Nephron progenitor cell (in vitro differentiated cells): ENCODE measurements at places on chromosomes 12 and 14.

GRCh38 chr12:132006056-132006680 is 56.4 kb downstream of the EP400 start:
- no peak for DNase-seq
- H3K27ac ChIP-seq: no peak overlapping the region
- H3K36me3 ChIP-seq: peaks cover 39% of the 10 kb centered on the region
- no peak overlapping the region for H3K4me3 ChIP-seq

DNA sequence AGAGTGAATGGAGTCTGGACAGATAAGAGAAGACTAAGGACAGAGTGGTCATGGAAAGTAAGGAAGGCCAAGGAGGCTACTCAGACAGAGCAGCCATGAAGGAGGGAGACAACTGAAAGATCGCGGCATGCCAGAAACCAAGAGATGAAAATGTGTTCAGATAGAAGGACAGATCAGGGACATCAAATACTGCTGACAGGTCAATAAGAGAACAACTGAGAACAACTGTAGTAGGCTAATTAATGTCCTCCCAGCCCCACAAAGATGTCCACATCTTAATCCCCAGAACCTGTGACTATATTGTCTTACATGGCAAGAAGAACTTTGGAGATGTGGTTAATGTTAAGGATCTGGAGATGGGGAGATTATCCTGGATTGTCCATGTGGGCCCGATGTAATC is 15.0 kb upstream of the HELB start:
- H3K27me3 ChIP-seq: peaks cover 13% of the 10 kb centered on the region
- H3K4me1 ChIP-seq: no peaks in the 10 kb centered on the region
- no peak for DNase-seq
- no peaks in the 10 kb centered on the region for H3K36me3 ChIP-seq
- H3K4me3 ChIP-seq: no peak overlapping the region

DNA sequence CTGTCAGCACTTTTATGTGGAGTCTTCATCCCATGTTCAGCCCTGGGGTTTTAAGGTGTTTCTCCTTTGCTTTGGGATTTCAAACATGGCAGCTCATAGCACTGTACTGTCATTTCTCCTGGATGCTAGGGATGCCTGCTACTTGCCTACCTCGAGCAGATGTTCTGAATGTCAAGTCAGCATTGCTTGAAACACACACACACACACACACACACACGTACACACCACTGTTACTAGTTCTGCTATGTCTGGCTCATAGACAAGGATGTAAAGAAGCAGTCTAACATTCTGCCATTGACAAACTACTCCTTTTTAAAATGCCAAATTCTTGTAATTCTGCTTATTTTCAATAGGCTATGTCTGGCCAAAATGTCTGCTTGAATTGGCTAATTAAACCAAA is 72.7 kb downstream of the SAMD4A start:
- peaks cover 10% of the 10 kb centered on the region for H3K27me3 ChIP-seq
- no peak overlapping the region for H3K27ac ChIP-seq
- peaks cover 50% of the 10 kb centered on the region for H3K4me1 ChIP-seq
- no peak for DNase-seq
- H3K36me3 ChIP-seq: no peaks in the 10 kb centered on the region

DNA sequence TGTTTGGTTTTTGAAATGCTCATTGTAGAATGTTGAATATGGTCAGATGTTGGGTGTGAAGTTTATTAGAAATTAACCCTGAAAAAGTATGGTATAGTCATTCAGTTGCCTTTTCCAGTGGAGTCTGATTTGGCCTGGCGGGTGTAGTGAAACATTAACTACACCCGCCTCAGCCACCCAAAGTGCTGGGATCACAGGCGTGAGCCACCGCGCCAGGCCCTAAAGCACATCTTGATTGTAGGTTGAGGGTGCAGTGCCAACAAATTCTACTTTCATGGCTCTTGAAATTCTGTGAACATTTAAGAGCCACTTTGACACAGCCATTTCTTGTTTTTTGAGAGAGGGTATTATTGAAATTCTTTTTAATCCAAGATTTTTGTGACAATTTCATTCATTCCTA is 624.9 kb downstream of the DIO2 start:
- DNase-seq: no peak
- peaks cover 35% of the 10 kb centered on the region for H3K36me3 ChIP-seq
- no peak overlapping the region for H3K27ac ChIP-seq
- H3K4me3 ChIP-seq: no peak overlapping the region

DNA sequence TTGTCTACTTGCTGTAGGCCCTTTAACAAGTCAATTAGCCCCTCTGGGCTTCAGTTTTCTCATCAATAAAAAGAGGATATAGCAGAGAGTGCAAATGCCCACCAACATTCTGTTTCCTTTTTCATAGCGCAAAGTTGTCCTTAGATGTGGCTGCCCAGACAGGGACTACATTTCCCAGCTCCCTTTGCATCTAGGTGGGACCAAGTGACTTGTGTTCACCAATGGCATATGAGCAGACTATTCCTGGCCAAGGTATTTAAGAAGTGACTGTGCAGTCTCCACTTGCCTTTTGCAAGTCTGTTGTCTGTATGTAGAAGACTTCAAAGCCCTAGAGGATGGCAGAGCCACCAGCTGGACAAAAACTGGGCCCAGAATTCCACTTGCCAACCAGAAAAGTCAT is 59.7 kb downstream of the DAO start:
- H3K36me3 ChIP-seq: no peaks in the 10 kb centered on the region
- peaks cover 16% of the 10 kb centered on the region for H3K27me3 ChIP-seq
- H3K4me1 ChIP-seq: no peaks in the 10 kb centered on the region

DNA sequence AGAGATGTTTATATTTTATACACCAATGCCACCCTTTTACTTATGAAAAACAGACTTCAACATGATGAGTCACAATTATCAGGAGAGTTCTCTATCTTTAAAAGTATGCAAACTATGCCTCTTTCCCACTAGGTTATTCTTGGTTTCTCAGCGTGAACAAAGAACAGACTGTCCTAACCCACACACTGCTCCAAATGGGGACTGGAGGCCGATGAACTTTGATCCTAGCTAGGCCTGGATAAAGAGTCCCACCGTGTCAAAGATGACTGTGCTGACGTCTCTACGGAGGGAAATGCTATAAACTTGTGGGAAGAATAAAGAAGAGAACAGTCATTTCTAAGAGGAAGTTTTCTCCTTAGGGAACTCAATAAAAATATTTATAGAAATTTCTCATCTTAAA is 160.1 kb downstream of the EPS8 start:
- no peaks in the 10 kb centered on the region for H3K27me3 ChIP-seq
- H3K36me3 ChIP-seq: no peaks in the 10 kb centered on the region
- no peak for DNase-seq

DNA sequence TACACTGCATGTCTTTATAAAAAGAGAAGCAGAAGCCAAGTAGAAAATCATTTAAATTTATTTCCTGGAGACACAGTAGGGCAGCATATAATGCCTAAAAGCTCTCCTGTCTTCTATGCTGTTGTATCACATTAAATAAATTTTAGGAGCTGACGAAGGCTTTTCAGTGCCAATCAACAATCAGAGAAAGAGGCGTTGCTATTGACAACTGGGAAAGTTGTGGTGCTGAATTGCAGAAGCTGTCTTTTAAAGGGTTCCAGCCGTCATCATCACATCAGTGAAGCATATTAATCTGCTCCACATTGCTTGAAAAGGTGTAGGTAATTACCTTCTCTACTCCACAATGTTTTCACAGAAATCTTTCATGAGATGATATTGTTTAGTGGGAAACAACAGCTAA is 103.9 kb downstream of the FSCB start:
- no peaks in the 10 kb centered on the region for H3K36me3 ChIP-seq
- H3K27ac ChIP-seq: no peak overlapping the region
- DNase-seq: no peak
- no peaks in the 10 kb centered on the region for H3K4me1 ChIP-seq
- no peak overlapping the region for H3K4me3 ChIP-seq

DNA sequence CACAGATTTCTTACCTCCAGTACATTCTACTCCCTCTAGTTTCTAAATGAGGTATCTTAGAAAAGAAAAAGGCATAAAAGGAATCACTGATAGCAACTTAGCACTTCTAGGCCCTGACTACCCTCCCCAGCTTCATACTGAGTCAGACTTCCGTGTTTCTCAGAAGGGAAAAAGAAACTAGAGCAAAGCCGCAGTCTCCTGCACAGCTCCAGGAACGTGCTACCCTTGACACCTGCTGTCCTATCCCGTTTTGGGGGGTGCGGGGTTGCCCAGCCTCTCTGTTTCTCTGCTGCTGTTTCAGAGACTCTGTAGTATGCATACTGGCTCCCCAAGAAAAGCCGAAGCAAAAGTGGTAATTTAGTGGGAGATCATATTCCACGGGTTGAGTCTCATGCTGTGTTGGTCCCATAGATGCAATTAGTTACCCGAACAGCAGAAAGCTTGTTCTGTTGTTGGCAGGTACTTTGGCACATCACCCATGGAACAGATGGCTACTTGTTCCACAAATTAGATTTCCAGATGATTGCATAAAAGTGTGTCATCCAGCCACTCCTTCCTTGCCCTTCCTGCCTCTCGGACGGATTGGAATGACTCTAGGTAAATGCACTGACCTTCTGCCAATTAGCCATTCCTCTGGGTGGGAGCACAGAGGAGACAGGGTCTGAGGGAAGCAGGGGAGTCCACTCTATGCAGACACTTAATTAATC is 438.1 kb downstream of the FUT8 start:
- peaks cover 19% of the 10 kb centered on the region for H3K4me1 ChIP-seq
- DNase-seq: no peak
- H3K27ac ChIP-seq: no peak overlapping the region
- peaks cover 8% of the 10 kb centered on the region for H3K36me3 ChIP-seq
- H3K4me3 ChIP-seq: no peak overlapping the region

GRCh38 chr12:66331016-66331415 is 28.7 kb downstream of the HELB start:
- H3K27ac ChIP-seq: no peak overlapping the region
- H3K36me3 ChIP-seq: peaks cover 33% of the 10 kb centered on the region
- DNase-seq: no peak
- H3K27me3 ChIP-seq: peaks cover 3% of the 10 kb centered on the region
- H3K4me1 ChIP-seq: no peaks in the 10 kb centered on the region

DNA sequence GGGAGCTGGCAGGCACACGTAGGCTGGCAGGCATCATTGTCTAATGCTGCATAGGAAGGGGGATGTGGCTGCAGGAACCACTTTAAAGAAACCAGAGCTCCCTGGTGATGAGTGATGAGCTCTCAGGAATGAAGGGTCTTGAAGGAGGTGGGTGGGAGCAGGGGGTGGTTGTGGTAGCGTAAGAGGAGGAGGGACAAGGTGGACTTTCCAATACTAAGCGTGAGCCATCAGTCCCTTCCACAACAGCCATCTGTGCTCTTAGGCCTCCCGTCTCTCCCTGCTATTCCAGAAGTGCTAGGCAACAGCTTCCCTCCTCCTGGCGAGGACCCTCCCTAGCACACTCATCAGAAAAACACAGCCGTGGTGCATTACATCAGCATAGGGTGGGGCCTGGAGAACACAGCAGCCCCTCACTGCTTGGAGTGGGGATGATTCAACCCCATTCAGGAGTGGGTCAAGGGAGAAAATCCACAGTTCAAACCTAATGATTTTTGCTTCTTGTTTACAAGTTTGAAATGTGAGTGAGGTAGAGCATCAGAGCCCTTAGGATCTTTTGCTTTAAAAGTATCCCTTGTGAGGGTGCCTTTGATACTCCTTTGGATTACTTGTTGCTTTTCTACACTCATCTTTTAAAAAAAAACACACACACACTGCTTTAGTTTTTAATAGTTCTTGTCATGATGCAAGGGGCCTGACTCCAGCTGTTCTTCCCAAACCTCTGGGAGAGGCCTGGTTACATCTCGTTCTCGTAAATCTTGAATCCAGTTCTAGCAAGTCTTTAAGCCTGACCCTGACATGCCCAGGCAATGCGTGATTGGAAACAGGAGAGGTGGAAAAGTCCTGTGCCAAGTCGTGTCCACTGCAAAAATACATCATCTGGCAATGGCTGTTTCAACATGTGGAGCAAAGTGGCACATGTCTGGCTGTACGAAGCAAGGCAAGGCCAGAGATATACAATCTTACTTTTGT is 356.4 kb upstream of the DDHD1 start:
- H3K4me3 ChIP-seq: no peak overlapping the region
- peak overlapping the region; percentile 30 for H3K27ac ChIP-seq
- no peaks in the 10 kb centered on the region for H3K36me3 ChIP-seq
- peaks cover 25% of the 10 kb centered on the region for H3K4me1 ChIP-seq
- peaks cover under 1% of the 10 kb centered on the region for H3K27me3 ChIP-seq

GRCh38 chr12:116067892-116068291 is 209.6 kb downstream of the MED13L start:
- no peak overlapping the region for H3K4me3 ChIP-seq
- no peak for DNase-seq
- no peaks in the 10 kb centered on the region for H3K36me3 ChIP-seq
- no peaks in the 10 kb centered on the region for H3K27me3 ChIP-seq
- no peak overlapping the region for H3K27ac ChIP-seq

DNA sequence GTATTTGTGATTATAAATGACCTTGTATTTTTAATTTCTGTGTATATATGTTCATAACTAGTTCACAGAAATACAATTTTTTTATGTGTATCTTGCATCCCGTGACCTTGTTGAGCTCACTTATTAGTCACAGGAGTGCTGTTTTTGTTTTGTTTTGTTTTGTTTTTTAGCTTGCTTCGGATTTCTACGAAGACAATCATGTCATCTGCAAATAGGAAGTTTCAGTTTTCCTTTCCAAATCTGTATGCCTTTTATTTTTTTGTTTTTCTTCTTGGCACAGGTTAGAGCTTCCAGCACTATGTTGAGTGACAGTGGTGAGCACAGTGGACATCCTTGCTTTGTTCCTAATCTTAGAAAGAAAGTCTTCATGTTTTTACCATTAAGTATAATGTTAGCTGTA is 229.2 kb upstream of the GARIN6 start:
- no peak overlapping the region for H3K27ac ChIP-seq
- H3K27me3 ChIP-seq: peaks cover 2% of the 10 kb centered on the region
- no peaks in the 10 kb centered on the region for H3K36me3 ChIP-seq
- no peak overlapping the region for H3K4me3 ChIP-seq
- DNase-seq: no peak
- peaks cover 11% of the 10 kb centered on the region for H3K4me1 ChIP-seq

DNA sequence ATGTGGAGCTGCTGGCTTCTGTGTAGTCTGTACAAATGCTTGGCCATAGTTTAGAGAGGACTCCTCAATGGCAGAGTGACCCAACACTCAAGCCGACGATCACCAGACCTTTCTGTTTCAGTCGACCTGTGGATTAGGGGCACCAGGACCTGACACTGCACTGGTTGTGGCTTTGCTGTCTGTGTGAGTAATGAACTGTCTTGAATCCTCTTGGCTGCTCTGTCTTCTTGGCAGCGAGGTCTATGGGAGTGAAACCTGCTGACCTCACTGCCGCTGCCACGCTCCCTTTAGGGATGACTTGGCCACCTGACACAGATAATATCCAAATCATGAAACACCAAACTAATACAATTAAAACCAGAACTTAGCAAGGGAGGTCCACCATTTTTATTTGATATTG is 83.5 kb upstream of the C14orf180 start:
- DNase-seq: no peak
- no peaks in the 10 kb centered on the region for H3K36me3 ChIP-seq
- H3K27me3 ChIP-seq: peaks cover 22% of the 10 kb centered on the region
- H3K4me3 ChIP-seq: no peak overlapping the region
- no peak overlapping the region for H3K27ac ChIP-seq
